Left ventricle myocardium inferior (tissue), 1 donor: ENCODE measurements at places on chromosomes 4 and X. TPM values are rescaled to one million over a fixed set of nuclear protein-coding genes. Genes with fewer than 3 reads are reported as not detected.

Gene ADGRG2
- total RNA-seq = 0.16 TPM

Gene NELFA
- 10.2 TPM for total RNA-seq

Gene NMU
- not detected for total RNA-seq

Gene VCX2
- total RNA-seq = not detected

Gene SPIN2A
- total RNA-seq = 0.22 TPM

Gene SYN1
- total RNA-seq = 13.9 TPM

Gene VSIG1
- total RNA-seq = not detected

Gene ERAS
- total RNA-seq = not detected

Gene NAA11
- total RNA-seq = not detected

Gene SPOCK3
- total RNA-seq = 0.22 TPM

GRCh38 chr4:86586160-86586572 is 7.9 kb upstream of the PTPN13 start:
- DNase-seq = no peak
- no peaks in the 10 kb centered on the region for H3K4me1 ChIP-seq
- peak overlapping the region; percentile 10 for H3K4me3 ChIP-seq
- no peaks in the 10 kb centered on the region for H3K36me3 ChIP-seq
- H3K27me3 ChIP-seq = peaks cover 5% of the 10 kb centered on the region

GRCh38 chrX:105179644-105180043 is 40.9 kb downstream of the TEX13A start:
- no peaks in the 10 kb centered on the region for H3K27me3 ChIP-seq
- no peak overlapping the region for H3K4me3 ChIP-seq
- H3K36me3 ChIP-seq = no peaks in the 10 kb centered on the region

GRCh38 chrX:149611623-149612175 is 16.6 kb upstream of the HSFX2 start:
- no peak for DNase-seq
- no peak overlapping the region for H3K27ac ChIP-seq
- H3K27me3 ChIP-seq = no peaks in the 10 kb centered on the region

- no peaks in the 10 kb centered on the region for H3K4me1 ChIP-seq
- DNase-seq = no peak
- no peak overlapping the region for H3K4me3 ChIP-seq
- H3K27ac ChIP-seq = no peak overlapping the region
- H3K27me3 ChIP-seq = no peaks in the 10 kb centered on the region
Measured at GRCh38 chr4:65645185-65645584, 25.1 kb downstream of the EPHA5 start.

DNA sequence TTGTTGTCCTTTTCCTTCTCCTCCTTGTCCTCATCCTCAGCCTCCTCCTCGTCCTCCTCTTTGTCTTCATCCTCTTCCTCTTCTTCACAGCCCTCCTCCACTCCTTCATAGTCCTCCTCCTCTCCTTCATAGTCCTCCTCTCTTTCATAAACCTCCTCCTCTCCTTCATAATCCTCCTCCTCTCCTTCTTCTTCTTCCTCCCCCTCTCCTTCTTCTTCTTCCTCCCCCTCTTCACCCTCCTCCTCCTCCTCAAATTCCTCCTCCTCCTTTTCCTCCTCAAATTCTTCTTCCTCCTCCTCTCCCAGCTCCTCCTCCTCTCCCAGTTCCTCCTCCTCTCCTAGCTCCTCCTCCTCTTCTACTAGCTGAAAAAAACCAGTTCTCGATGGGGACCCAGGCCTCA is 143.8 kb upstream of the RADX start:
- no peak overlapping the region for H3K27ac ChIP-seq
- H3K4me1 ChIP-seq = no peaks in the 10 kb centered on the region
- H3K36me3 ChIP-seq = no peaks in the 10 kb centered on the region
- DNase-seq = no peak

GRCh38 chr4:54658252-54659093 is 716 bp downstream of the KIT start:
- H3K4me3 ChIP-seq = peak overlapping the region; percentile 71
- peaks cover 40% of the 10 kb centered on the region for H3K4me1 ChIP-seq
- peak overlapping the region; percentile 24 for H3K27ac ChIP-seq
- no peaks in the 10 kb centered on the region for H3K36me3 ChIP-seq

GRCh38 chr4:48470137-48470536 is 13.0 kb upstream of the SLC10A4 start:
- no peaks in the 10 kb centered on the region for H3K4me1 ChIP-seq
- no peak overlapping the region for H3K27ac ChIP-seq
- H3K4me3 ChIP-seq = no peak overlapping the region
- H3K27me3 ChIP-seq = no peaks in the 10 kb centered on the region
- no peak for DNase-seq

DNA sequence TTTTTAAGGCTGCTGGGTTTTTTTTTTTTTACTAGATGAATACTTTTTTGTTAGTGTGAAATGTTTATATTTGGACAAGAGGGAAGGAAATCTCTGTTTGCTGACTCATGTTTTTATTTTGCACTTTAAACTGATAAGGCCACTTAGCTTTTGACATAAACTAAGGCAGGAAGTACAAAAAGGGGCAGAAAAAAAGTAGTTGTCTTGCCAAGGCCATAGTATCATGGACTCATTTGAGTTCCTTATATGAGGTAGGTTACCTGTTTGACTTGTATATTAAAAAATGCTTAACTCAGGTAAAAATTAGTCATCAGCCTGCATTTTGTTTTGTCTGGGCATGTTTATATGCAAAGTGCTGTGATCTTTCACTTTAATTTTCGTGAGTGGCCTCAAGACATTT is 26.0 kb downstream of the SMAD1 start:
- DNase-seq = no peak
- peaks cover 60% of the 10 kb centered on the region for H3K4me1 ChIP-seq
- peak overlapping the region; percentile 3 for H3K4me3 ChIP-seq
- peaks cover 6% of the 10 kb centered on the region for H3K36me3 ChIP-seq

DNA sequence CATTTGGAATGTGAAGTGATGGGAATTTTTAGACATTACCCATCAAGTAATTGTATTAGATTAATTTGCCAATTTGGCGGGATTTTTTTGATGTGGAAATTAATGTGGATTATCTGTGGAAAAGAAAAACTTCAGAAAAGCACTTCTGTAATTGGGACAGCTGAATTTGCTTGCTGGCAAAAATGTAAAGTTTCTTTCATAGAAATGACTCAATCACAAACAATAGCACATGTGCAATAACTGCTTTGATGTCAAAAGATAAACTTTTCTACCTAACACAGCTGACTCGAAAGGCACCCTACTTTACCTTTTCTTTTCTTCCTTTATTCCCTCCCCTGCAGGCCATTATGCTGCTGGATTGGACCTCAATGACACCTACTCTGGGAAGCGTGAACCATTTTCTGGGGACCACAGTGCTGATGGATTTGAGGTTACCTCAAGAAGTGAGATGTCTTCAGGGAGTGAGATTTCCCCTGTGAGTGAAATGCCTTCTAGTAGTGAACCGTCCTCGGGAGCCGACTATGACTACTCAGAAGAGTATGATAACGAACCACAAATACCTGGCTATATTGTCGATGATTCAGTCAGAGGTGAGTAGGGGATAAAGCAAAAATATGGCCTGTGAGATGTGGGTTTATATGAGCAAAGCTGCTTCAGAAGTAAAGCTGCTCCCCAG is 1.4 kb downstream of the AREG start:
- no peaks in the 10 kb centered on the region for H3K27me3 ChIP-seq
- peaks cover 18% of the 10 kb centered on the region for H3K4me1 ChIP-seq
- no peaks in the 10 kb centered on the region for H3K36me3 ChIP-seq
- no peak for DNase-seq
- H3K27ac ChIP-seq = no peak overlapping the region

- H3K27ac ChIP-seq = no peak overlapping the region
- peaks cover 47% of the 10 kb centered on the region for H3K4me1 ChIP-seq
Measured at GRCh38 chr4:7815562-7815961, 124.1 kb downstream of the AFAP1 start.

GRCh38 chr4:4321951-4322688 is 32.1 kb downstream of the ZBTB49 start:
- H3K27me3 ChIP-seq = no peaks in the 10 kb centered on the region
- H3K4me1 ChIP-seq = peaks cover 10% of the 10 kb centered on the region
- peaks cover 43% of the 10 kb centered on the region for H3K36me3 ChIP-seq
- no peak overlapping the region for H3K27ac ChIP-seq

DNA sequence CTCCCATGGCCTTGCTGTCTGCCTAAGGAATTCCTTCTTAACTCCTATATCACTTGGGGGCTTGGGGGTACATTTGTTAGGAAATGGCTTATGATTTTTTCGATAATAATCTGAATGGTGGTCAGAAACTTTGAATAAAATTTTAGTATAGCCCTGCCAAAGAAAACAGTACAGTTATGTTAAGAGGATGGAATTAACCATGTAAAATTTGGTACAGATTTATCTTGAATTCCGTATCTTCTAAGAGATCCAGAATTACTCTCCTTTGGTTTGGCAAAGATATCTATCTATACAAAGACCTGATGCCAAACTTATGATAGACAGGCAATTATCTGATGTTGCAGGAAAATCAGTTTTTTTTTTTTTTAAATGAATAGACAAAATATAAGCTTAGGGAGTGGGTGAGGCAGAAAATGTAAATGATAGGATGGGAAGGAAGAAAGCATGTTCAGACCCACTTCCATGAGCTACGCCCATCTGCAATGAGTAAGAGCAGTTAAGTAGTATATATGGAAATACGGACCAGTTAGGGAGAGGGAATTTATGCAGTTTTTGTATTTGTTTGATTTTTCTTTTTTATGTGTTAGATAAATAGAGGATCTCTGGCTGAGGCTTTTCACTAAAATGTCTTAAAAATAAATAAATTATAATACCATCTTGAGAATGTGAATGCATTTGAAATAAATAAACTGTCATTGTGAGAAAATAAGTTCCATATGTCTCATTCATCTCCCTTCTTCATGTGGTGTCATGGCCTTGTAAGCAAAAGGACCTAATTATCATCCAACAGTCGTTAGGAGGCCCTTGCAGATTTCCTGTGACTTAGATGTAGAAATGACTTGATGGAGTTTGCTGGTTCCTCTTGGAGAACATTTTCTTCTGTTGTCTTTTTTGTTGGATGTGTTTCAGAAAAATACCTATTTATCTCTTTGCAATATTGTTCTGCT is 389.6 kb downstream of the ARHGAP24 start:
- DNase-seq = no peak
- peaks cover 26% of the 10 kb centered on the region for H3K4me1 ChIP-seq
- H3K27ac ChIP-seq = no peak overlapping the region
- no peaks in the 10 kb centered on the region for H3K36me3 ChIP-seq
- H3K27me3 ChIP-seq = no peaks in the 10 kb centered on the region
- no peak overlapping the region for H3K4me3 ChIP-seq

DNA sequence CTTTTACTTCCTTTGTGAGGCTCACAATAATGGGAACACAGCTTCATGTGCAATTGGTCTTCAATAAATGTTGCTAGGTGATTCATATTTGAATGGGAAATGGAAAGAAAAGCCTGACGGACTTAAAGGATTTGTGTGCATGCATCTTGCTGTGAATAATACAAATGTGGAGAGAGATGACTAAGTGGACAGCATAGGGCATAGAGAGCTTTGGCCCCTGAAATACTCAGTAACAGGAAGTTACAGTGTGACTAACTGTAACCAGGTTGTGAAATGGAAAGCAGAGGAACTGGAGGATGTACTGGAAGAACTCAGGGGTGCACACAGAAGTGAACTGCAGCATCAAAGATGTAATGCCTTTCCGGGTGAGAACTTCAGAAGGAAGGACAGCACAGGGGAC is 206.7 kb downstream of the MGST2 start:
- peaks cover 8% of the 10 kb centered on the region for H3K4me1 ChIP-seq
- H3K27me3 ChIP-seq = no peaks in the 10 kb centered on the region
- DNase-seq = no peak
- no peak overlapping the region for H3K4me3 ChIP-seq

- H3K27me3 ChIP-seq = no peaks in the 10 kb centered on the region
- DNase-seq = no peak
- H3K4me3 ChIP-seq = no peak overlapping the region
Measured at GRCh38 chrX:118614150-118614549, 113.3 kb upstream of the IL13RA1 start.

GRCh38 chr4:73244945-73245601 is 13.5 kb downstream of the ANKRD17 start:
- no peaks in the 10 kb centered on the region for H3K36me3 ChIP-seq
- H3K4me1 ChIP-seq = peaks cover 72% of the 10 kb centered on the region
- no peak for DNase-seq

DNA sequence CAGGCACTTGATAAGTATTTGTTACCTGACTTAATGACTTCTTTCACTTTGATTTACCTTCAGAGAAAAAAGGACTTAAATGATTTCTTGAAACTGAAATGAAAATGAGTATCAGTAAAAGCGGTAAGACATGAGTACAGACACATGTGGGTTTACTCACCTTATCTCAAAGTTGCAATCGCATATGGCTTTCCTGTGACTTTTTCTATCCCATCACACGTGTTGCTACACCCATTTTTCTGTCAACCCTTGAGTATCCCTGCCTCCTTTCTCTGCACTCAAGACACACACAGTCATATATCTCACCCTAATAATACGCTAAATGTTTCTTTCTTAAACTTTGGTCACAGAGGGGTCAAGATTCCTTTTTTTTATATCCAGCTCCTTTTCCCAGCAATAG is 11.0 kb upstream of the ARHGEF38 start:
- H3K36me3 ChIP-seq = no peaks in the 10 kb centered on the region
- H3K4me3 ChIP-seq = no peak overlapping the region
- no peak overlapping the region for H3K27ac ChIP-seq
- H3K4me1 ChIP-seq = no peaks in the 10 kb centered on the region

- H3K4me3 ChIP-seq = no peak overlapping the region
- H3K36me3 ChIP-seq = no peaks in the 10 kb centered on the region
- H3K27me3 ChIP-seq = peaks cover 32% of the 10 kb centered on the region
- no peak overlapping the region for H3K27ac ChIP-seq
- H3K4me1 ChIP-seq = no peaks in the 10 kb centered on the region
Measured at GRCh38 chrX:519741-520140, 110.8 kb upstream of the SHOX start.

DNA sequence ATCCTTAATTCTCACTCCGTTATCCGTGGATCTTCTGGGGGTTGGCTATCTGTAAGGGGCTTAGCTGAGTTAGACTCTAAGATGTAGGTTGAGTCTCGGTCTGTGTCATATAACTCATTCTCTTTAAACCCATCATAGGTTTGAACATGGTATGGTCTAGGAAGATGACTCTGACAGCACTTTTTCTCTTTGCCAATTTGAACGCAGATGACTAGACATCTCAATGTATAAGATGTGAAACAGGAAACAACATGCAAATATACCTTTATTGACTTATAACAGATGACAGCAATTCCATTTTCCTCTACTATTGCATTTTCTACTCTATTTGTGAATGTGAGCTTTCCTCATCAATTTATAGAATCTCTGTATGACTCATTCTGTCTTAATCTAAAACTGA is 634.8 kb upstream of the MAGEB2 start:
- no peak overlapping the region for H3K4me3 ChIP-seq
- no peaks in the 10 kb centered on the region for H3K4me1 ChIP-seq
- H3K27ac ChIP-seq = no peak overlapping the region
- no peaks in the 10 kb centered on the region for H3K36me3 ChIP-seq
- H3K27me3 ChIP-seq = no peaks in the 10 kb centered on the region
- DNase-seq = no peak
